ENCODE measurements at places on chromosomes 7 and 10.

DNA sequence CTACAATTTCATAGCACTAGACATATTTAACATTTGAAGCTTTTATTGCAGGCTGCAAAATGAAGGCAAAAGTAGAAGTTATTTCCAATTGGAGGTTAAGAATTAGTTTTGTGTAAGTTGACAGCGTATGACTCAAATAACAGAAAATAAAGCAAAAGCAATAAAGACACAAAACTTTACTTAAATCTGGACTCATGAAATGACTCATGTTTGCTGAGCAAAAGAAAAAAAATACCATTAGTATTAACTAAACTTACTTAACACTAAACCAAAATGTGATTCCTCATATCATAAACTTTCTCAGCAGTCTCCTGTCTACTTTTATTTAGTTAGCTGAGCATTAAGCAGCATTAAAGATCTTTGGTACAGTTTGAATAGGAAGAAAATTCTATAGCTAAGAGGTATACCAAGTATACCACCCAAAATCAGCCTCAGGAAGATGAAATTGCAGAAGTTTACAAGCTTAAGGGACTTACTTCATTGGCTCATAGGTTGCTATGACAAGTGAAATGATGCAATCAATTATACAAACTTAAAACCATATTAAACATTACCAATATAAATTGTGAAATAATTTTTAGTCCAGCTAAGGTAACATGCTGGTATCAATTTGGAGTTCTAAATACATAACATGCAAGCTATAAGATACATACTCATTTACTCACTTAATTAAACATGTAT is 1131.4 kb downstream of the XPNPEP1 start:
- DNase-seq, result no peak

- DNase-seq, result no peak
Observed at GRCh38 chr7:12898620-12899019, 211.2 kb downstream of the ARL4A start.

GRCh38 chr10:109676703-109677102 is 246.6 kb downstream of the XPNPEP1 start:
- DNase-seq, result no peak

- DNase-seq, result no peak
Observed at GRCh38 chr7:36135700-36136099, 17.4 kb upstream of the EEPD1 start.

DNA sequence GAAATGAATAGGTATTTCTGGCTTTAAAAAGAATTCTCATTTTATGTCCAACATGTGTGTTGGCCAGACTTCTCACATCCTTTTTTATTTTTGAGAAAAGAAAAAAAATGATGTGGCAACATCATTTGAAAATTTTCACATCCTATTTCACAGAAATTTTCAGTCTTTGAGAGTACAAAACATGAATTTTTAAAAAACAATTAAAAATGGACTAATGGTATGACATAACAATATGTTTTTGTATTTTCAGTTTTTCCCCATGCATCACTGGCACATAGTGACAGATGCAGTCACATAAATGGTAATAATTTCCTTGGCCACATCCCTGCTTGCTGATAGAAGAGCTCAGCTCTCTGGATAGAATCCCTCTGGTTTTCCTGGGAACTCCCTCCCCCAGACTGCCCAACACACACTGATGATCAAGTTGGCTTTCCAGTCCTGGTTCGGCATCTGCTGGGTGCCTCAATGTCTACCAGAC is 188.5 kb upstream of the AGR3 start:
- DNase-seq, result no peak

DNA sequence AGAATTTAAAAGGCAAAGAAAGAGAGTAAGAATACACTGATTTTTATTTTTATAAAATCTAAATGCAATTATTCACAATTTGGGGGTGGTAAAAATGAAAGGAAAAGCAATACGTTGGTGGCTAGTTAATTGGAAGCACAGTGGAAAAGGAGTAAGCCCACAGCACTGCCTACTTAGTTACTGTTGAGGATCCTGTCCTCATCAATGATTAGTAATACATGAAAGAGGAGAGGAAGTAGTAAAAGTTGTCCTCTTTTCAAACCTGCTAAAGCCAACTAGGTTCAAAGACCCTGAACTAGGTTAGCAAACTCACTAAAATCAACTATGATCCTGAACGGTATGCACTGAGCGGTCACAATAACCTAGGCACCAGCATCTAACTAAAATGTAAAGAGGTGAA is 52.7 kb upstream of the LRRN3 start:
- DNase-seq, result no peak

GRCh38 chr10:33800545-33800944 is 466.1 kb upstream of the NRP1 start:
- DNase-seq, result no peak

DNA sequence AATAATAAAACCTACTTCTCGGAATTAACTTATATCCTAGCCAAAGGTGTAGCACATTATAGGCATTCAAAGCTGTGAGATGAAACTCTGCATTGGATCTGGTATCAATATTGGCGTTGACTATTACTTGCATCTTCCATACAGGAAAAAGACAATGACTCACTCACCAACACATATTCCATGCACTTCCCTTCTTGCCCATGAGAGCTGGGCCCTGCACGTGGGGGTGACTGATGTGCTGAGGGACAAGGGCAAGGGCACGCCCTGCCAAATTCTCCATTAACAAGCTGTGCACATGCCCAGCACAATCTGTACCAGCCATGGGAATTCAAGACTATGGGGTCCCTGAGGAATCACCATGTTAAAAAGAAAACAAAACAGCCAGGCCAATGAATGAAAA is 188.1 kb upstream of the PDE1C start:
- no peak for DNase-seq

DNA sequence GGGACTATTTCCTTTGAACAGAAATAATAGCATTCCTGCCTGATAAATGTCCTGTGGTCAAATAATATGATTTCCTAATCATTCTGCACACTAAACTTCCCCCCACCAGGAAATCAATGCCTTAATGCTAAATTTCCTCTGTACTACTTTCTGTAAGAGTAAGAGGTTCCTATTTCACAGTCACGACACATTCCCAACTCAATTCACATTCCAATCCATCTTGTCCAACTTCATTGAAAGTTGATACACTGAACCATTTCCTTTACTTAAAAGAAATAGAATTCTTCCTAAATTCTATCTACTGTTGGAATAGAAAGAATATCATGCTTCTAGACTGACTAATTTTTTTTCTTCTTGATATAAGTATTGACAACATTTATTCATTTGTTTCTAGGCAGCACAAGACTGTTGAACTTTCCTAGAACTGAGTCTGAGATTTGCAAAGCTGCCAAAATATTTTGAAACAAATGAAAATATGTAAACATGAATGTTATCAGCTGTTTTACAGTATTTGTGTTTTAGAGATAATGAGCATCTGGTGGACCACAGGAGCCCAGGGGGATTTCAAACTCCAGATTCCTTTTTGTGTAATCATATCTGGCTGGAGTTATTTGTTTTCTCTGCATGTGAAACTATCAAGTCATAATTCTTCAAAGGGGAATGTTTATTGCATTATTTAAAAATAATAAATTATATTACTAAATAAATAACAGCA is 121.5 kb downstream of the TPST1 start:
- DNase-seq, result no peak

DNA sequence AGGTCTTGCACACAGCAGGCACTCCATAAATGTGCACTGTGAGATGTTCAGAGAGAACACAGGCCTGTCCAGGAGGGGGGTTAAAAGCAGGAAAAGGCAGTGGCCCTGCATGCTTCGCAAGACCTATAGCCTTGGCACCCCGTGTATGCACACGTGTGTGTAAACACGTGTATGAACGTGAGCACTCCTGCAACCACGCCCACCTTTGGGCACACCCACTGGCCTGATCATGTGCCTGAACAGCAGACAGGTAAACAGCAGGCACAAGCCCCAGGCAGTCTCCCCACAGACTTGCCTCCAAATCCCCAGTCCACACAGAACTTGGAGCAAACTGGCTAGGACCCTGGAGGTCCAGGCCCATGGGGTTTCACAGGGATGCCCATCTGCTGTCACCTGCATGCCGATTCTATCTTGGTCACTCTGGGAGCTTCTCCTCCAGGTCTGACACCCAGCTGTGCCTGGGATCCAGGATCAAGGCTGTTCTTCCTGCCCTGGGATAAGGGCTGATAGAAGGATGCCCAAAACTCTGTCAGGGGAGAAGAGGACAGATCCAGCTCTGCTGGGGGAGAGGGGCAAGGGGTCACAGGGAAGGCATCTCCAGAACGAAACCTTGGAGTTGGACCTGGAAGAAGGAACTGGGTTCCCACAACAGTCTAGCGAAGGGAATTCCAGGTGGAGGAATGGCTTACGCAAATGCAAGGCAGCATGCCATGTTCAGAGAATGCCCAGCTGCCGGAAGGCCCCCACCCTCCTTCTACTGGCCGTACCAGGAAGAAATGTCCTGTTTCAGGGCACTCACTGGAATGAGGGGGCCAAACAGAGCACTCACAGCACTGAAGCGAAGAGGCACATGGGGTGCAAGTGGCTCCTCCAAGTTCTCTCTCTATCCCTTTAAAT is 14.3 kb upstream of the ZMIZ1 start:
- no peak for DNase-seq

GRCh38 chr7:115332691-115333090 is 410.8 kb downstream of the MDFIC start:
- DNase-seq, result no peak

DNA sequence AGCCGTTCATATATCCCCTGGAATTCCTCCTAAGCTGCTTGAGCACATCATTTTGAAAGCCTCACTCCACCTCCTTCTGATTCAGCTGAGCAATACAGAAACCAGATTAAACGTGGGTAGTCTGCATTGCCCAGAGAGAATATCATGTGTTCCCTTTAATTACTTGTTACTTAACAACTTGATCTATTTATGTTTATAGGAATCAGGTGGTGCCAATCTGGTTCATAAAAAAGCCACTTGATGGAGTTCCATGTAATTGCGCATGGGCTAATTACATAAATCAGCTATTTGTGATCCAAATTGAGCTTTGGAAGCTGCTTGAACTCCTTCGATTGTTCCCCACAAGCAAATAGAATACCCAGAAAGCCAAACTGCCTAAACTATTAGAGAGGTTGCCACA is 114.7 kb upstream of the ADCY1 start:
- DNase-seq, result no peak

GRCh38 chr7:29113384-29114102 is 32.8 kb downstream of the CPVL start:
- no peak for DNase-seq

- no peak for DNase-seq
Observed at GRCh38 chr10:104762793-104763192, 121.7 kb downstream of the SORCS3 start.

DNA sequence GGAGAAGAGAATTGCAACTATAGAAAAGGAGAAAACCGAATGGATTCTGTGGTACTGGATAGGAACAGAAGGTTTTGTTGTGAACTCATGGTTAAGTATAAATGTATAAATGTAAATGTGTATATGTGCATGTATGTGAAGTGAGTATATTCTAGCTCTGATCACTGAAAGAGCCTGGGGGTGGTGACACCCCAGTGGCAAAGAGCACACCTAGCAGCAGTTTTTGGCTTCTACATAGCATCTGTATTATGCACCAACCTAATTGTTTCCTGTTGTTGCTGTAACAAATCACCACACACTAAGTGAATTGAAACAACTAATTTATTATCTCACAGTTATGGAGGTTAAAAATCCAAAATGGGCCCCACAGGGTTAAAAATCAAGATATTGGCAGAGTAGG is 455.4 kb downstream of the RPS24 start:
- no peak for DNase-seq
